ENCODE measurements at places on chromosomes 13 and 19.

- no peak for DNase-seq
Measured at GRCh38 chr13:43355774-43356173, 332.4 kb downstream of the DNAJC15 start.

- DNase-seq: no peak
Measured at GRCh38 chr19:33273881-33274662, 28.3 kb downstream of the CEBPA start.

- no peak for DNase-seq
Measured at GRCh38 chr13:37207691-37208451, 102.4 kb upstream of the CSNK1A1L start.

GRCh38 chr19:45613926-45614725 is 12.1 kb upstream of the GPR4 start:
- peak; percentile 85 for DNase-seq

DNA sequence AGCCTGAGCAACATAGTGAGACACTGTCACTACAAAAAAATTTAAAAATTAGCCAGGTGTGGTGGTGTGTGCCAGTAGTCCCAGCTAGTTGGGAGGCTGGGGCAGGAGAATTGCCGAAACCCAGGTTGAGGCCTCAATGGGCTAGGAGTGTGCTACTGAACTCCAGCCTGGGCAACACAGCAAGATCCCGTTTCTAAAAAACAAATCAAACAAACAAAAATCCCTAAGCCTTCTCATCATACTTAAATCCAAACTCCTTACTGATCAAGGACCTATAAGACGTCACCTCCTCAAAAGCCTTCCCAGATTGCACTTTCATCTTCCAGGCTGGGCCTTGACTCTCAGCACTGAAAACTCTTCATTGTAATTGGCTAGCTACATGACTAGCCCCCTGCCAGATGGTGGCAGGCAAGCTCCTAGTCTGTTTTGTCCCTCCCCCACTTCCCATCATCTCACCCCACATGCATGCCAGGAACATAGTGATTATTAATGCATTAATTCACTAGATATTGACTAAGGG is 17.5 kb upstream of the NANOS3 start:
- DNase-seq: peak; percentile 58

All from trophoblast cell (in vitro differentiated cells and primary cell).